ENCODE measurements at places on chromosomes 2 and 18.

DNA sequence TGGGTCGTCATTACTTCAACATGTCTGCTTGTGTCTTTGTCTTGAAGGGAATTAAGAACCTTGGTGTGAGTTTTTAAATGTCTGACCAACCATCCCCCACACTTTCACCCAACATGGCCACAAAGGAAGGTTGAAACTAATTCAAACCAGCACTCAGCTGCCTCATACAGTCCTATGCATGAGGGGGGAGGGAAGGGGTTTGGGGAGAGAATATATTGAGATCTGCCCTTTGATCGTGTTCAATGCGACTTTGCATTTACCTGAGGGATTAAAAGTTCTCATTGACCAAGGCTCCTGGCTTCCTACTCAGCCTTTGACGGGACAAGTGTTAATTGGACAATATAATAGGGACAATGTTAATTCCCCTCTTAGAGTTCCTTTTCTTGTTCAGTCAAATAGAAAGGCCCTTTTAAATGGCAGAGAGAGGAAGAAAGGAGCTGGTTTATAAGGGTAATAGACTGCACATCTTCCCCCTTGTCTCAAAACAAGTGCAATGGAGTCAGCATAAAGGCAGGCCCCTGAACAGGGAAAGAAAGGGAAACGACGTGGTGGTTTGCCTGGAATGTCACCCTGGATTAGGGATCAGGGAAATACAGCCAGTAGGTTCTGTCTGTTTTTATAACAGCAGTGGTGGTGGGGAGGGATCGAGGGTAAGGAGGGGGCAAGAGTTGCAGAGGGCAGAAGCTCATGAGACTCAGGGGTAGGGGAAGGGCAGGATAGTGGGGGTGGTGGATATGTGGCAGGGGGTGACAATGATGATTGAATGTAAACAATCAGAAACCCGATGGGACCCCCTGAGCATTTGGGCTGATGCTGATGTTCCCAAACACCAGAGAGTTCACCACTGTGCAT, 198.7 kb downstream of the MYCN start:
- no peak overlapping the region for H3K27ac ChIP-seq
- H3K27me3 ChIP-seq: no peaks in the 10 kb centered on the region
- no peak overlapping the region for H3K4me3 ChIP-seq
- no peak for DNase-seq
- no peaks in the 10 kb centered on the region for H3K4me1 ChIP-seq
- no peaks in the 10 kb centered on the region for H3K36me3 ChIP-seq

GRCh38 chr2:181602017-181602416, 54.9 kb downstream of the CERKL start:
- no peak overlapping the region for H3K27ac ChIP-seq
- no peak overlapping the region for H3K4me3 ChIP-seq
- no peak for DNase-seq

- H3K27ac ChIP-seq: no peak overlapping the region
- no peak for DNase-seq
- no peaks in the 10 kb centered on the region for H3K36me3 ChIP-seq
- no peaks in the 10 kb centered on the region for H3K4me1 ChIP-seq
Observed at GRCh38 chr2:147008481-147008880, 836.3 kb upstream of the ACVR2A start.

GRCh38 chr2:17422061-17422460, 96.2 kb downstream of the RAD51AP2 start:
- no peak overlapping the region for H3K4me3 ChIP-seq
- H3K27me3 ChIP-seq: no peaks in the 10 kb centered on the region
- no peaks in the 10 kb centered on the region for H3K36me3 ChIP-seq
- H3K4me1 ChIP-seq: no peaks in the 10 kb centered on the region
- no peak for DNase-seq
- no peak overlapping the region for H3K27ac ChIP-seq

DNA sequence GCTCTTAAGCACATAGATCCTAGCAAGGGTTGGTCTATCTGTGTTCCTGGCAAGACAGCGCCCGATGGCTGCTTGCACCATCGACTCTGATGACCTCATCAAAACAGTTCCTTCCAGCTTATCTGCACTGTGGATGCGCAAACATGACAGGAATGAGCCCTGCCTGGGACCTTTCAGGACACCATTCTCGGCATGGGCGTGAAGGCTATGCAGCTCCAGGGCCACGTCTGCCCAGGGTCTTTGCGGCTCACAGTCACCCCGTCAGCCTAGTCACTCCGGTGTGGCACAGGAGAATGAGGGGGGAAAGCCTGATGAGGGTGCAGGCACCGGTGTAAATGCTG, 147.8 kb upstream of the TWIST2 start:
- no peaks in the 10 kb centered on the region for H3K4me1 ChIP-seq
- no peak overlapping the region for H3K4me3 ChIP-seq
- H3K36me3 ChIP-seq: no peaks in the 10 kb centered on the region
- H3K27ac ChIP-seq: no peak overlapping the region

DNA sequence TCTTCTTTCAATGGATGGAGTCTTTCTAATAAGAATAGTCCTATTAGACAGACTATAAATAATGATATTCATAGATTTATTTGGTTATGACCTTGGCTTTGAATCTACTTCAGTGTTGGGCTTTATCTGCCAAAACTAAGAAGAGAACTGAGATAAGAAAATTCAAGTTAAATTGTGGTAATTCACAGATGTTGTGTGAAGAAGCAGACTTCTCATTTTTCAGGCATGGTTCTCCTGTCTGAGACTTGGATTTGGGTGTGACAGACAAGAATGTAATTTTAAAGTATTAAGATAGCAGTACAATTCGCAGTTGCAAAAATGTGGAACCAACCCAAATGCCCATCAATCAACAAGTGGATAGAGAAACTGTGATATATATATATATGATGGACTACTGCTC, 124.7 kb downstream of the QPCT start:
- peaks cover 15% of the 10 kb centered on the region for H3K27me3 ChIP-seq
- DNase-seq: no peak
- H3K4me1 ChIP-seq: no peaks in the 10 kb centered on the region
- no peak overlapping the region for H3K27ac ChIP-seq

- H3K36me3 ChIP-seq: no peaks in the 10 kb centered on the region
- no peak overlapping the region for H3K27ac ChIP-seq
- no peak overlapping the region for H3K4me3 ChIP-seq
- no peak for DNase-seq
- peaks cover 24% of the 10 kb centered on the region for H3K27me3 ChIP-seq
- no peaks in the 10 kb centered on the region for H3K4me1 ChIP-seq
Observed at GRCh38 chr18:46715062-46715461, 41.8 kb downstream of the ST8SIA5 start.

DNA sequence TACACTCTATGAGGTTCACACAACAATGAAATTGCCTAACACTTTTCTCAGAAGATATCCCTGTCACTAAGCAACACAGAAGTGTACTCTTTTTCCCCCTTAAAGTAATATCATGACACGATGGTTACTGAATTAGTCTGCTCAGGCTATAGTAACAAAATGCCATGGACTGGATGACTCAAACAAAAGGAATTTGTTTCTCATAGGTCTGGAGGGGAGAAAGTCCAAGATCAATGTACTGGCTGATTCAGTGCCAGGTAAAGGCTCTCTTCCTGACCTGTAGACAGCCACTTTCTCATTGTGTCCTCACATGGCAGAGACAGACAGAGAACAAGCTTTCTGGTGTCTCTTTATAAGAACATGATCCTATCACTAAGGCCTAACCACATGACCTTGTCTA, 211.9 kb downstream of the RBM43 start:
- H3K4me3 ChIP-seq: no peak overlapping the region
- H3K36me3 ChIP-seq: no peaks in the 10 kb centered on the region
- no peaks in the 10 kb centered on the region for H3K27me3 ChIP-seq

- no peak overlapping the region for H3K4me3 ChIP-seq
- H3K36me3 ChIP-seq: no peaks in the 10 kb centered on the region
- 0 out of 2 replicates have a peak, but pooled peaks cover 6% of the 10 kb centered on the region for H3K4me1 ChIP-seq
- H3K27me3 ChIP-seq: no peaks in the 10 kb centered on the region
- DNase-seq: peak; percentile 47
Observed at GRCh38 chr2:61426267-61426897, 44.5 kb downstream of the USP34 start.

- H3K27me3 ChIP-seq: peaks cover 2% of the 10 kb centered on the region
- no peaks in the 10 kb centered on the region for H3K4me1 ChIP-seq
- H3K27ac ChIP-seq: no peak overlapping the region
- H3K36me3 ChIP-seq: no peaks in the 10 kb centered on the region
Observed at GRCh38 chr2:175282886-175283285, 101.4 kb upstream of the ATP5MC3 start.

DNA sequence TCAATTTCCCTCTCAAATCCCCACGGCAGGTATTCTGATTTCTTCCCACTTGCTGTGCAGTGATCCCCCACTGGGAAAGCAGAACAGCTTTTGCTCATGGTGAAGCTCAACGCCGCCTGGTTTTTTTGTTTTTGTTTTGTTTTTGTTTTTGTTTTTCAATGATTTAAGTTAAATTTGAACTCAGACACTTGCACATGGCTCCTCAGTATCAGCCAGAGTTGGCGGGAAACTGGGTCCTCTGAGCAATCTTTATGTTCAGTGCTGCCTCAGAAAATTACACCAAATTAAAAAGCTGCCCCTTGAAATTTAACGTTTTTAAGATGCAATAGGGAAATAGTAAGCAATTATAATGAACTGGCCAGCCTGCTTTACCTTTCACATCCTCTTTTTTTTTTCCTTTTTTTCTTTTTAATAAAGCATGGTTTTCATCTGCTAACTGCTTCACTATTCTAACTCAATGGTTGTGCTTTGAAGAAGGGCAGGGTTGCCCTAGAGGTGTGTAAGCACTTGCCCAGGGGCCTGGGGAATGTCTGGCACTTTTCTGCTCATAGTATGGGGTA, 277.0 kb upstream of the HNRNPA3 start:
- no peak overlapping the region for H3K4me3 ChIP-seq
- H3K27ac ChIP-seq: no peak overlapping the region
- no peaks in the 10 kb centered on the region for H3K36me3 ChIP-seq
- DNase-seq: no peak
- no peaks in the 10 kb centered on the region for H3K4me1 ChIP-seq
- H3K27me3 ChIP-seq: peaks cover 11% of the 10 kb centered on the region

All from DND-41 (cell line).